Inflammatory macrophage treated with lipopolysaccharide for 4 hours (primary cell): ENCODE measurements at places on chromosomes 4 and X.

DNA sequence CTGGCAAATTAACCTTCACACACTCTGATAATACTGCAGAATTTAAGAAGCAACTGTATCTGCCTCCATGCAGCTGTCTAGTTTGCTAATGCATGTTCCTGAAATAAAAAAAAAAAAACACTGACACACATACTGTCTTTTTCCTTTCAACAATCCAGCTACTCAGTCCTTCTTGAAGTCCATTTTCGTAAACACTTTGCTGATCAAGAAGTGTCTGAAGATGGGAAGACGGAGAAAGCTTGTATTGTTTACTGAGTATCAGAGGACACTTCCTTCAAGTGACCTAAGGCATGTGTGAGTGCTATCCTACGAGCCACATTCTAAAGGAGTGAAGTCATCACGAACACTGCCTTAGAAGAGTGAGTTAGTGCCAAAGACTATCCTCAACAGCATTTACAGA, 82.6 kb downstream of the LUZP4 start:
- no peak for DNase-seq

- no peak for DNase-seq
Measured at GRCh38 chr4:151854731-151855130, 93.9 kb upstream of the GATB start.

- DNase-seq, result peak; percentile 72
Measured at GRCh38 chr4:10554694-10555093, 97.5 kb upstream of the ZNF518B start.

GRCh38 chr4:72858328-72858727, 211.2 kb downstream of the COX18 start:
- DNase-seq, result no peak

- DNase-seq, result no peak
Measured at GRCh38 chr4:151581570-151581969, 172.6 kb downstream of the FHIP1A start.

- no peak for DNase-seq
Measured at GRCh38 chr4:37397505-37397904, 153.0 kb downstream of the NWD2 start.

DNA sequence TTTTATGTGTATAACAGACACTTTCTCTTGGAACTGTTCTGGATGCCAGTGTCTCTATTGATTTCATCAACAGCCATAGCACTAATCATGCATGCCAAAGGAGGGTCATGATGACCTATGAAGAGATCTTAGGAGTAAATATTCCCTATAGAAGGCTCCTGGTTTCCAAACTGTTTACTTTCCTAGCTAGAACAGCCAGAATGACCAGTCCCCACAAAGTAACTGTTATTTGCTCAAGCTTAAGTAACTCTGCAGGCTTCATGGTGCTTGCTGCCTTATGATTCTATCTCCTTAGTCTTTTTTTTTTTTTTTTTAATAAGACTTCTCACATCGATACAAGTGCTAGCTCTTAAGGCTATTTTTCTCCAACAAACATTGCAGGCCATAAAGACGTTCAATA, 12.4 kb downstream of the S100G start:
- no peak for DNase-seq
